ENCODE measurements at places on chromosomes 7 and 10.
A peak's percentile ranks its signal among the peaks of the same experiment; 100 is the strongest.

DNA sequence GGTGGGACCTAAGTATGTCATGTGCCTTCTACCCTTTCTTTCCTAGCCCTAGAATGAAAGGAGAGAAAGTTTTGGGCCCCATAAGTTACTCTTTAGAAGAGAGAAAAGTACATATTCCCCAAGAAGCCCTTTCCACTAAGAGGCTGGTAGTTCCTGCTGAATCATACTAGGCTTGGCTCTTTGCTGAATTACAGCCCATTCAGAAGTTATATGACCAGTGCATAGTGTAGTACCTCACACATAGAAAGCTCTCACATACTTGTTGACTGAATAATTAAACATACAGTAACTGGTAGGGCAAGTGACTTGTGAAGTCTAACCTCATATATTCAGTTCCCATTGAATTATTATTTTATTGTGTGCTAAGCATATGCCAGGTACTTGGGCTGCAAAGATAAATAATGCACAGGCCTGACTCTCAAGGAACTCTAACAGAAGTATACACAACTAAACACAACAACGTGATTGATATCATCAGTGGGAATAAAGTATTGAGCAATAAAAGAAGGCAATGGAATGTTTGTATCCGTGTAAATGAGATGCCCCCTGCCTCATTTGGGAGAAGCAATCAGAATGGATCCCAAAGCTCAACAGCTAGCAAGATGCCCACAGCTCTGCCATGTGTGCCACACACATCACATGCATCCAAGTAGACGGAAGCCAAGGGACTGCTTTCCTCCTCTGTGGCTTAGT is 38.9 kb upstream of the UBN2 start:
- DNase-seq: no peak

DNA sequence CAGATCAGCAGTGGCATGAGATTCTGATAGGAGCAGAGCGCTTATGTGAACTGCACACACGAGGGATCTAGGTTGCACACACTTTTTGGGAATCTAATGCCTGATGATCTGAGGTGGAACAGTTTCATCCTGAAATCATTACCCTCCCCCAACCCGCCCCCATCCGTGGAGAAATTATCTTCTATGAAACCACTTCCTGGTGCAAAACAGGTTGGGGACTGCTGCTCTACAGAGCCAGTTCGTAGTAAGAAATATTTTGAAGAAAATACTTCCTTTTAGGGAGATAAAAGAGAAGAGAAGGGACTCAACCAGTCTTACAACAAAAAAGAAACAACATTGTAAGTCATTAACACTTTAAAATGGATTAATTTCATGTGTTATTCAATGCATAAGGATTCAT is 1308.2 kb downstream of the GATA3 start:
- DNase-seq: no peak

DNA sequence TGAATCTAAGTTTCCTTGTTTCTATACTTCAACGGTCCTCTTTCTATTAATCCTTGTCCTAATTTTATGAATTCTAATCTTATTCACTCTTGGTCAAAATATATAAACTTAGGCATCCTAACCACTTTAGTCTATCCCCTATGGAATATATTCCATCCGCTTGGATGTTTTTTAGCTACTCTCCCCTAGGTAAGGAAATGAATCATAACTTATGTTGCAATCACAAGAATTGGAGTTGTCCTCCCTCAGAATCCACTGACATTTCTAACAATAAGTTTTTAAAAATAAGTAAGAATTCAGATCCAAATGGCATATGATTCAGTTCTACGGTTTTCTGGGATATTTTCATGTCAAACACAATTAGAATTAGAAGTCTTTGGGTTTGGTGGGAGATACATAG is 1081.6 kb downstream of the SORCS1 start:
- DNase-seq: no peak

- no peak for DNase-seq
These were observed 81.5 kb downstream of the SRPK2 start for GRCh38 chr7:105307163-105307672.

DNA sequence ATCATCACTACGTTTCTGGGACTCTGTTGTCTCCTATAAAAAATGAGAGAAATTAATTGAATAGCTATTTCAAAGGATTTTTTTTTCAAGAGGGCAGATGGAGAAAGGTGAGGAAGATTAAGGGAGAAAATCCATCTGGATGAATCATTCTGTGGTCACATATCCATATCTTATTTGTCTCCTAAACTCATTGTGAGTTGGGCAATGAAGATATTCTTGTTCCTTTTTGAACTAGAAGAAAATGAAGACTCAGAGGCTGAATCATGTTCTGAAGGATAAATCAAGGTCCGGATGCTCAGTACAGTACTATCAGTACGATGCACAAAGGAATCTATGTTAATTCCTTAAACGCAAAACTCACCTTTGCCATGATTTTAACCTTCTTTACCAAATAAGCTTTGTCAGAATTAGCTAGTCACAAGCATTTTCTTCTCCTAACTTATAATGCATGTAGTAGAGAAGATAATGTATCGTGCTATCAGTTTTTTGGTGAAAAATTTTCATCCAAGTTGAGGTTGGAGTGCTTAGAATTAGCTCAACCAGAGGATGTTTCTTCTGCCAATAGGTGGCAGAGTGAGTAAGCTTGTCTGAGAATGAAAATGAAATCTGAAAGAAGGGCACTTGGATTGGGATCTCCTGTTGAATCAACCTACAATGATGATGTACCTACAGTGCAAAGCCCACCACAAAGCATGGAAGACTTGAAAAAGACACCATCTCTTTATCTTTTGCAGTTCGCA is 446.9 kb downstream of the KIF20B start:
- DNase-seq: no peak

DNA sequence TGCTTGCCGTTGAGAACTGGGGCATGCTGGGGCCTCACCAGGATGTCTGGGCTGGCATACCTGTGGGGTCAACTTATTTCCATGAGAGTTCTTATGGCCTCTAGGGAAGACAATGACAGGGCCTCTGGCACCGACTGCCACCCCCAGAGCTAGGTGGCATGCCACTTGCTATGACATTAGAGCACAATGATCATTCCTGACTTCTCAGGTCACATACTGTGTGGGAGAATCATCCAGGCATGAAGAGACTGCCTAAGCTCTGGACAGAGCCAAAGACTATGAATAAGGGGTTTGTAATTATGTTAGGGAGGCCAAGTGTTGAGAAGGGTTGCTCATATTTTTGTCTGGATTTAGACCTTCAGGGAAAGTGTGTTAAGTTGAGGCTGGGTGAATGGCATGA is 97.5 kb downstream of the PTPN20 start:
- no peak for DNase-seq

DNA sequence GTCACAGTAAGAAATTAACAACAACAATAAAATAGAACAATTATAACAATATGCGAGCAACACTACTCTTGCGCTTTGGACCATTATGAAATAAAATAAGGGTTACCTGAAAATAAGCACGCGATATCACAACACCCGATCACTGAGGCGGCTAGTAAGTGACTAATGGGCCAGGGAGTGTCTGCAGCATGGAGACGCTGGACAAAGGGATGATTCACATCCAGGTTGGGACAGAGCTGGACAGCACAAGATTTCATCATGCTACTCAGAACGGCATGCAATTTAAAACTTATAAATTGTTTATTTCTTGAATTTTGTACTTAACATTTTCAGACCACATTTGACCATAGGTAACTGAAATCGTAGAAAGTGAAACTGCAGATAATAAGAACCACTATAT is 15.6 kb downstream of the HIBADH start:
- DNase-seq: no peak

- DNase-seq: no peak
These were observed 26.6 kb downstream of the GNG11 start for GRCh38 chr7:93948106-93948505.

GRCh38 chr7:87219545-87220025 is at the start of gene TMEM243:
Gene TMEM243, minus strand, starts transcription at chr7:87219732. Its CDS starts 229 bp downstream, at chr7:87219503.
- peak; percentile 93 for DNase-seq

DNA sequence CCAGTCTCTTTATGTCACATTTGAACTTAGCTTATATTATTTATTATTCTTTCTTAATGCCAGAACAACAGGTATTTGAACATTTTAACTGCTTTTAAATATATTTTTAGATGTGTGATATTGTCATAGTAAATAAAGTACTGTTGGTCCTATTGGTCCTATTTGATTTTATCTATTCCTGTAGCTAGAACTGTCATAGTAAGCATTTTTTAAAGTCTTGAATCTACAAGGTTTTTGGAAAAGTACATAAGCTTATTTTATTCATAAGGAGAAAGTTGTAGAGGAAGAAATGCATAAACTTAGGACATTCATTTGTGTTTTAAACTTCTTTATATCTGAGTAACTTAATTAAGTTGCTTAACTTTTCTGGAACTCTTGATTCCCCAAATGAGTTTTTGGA is 136.0 kb downstream of the PHF14 start:
- DNase-seq: no peak

DNA sequence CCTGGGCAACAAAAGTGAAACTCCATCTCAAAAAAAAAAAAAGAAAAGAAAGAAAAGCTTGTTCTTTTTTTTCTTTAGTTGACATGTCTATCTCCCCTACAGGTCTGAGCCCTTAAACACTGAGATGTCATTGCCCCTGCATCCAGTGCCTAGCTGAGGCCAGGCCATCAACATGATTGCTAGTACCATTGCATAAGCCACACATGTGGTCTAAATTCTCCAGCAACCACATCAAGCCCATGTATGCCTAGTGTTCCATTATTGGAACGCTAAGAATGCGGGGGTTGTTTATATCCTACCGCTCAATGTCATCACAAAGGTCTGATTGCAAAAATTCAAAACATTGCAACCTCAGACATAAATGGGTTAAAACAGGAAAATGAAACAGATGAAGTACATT is 62.7 kb downstream of the NPTX2 start:
- DNase-seq: no peak

GRCh38 chr10:11073410-11073809 is 55.7 kb downstream of the CELF2 start:
- DNase-seq: no peak

- no peak for DNase-seq
These were observed 7.8 kb downstream of the LIPM start for GRCh38 chr10:88810196-88810961.

- peak; percentile 36 for DNase-seq
These were observed 739 bp upstream of the MEST start for GRCh38 chr7:130490888-130491804.

DNA sequence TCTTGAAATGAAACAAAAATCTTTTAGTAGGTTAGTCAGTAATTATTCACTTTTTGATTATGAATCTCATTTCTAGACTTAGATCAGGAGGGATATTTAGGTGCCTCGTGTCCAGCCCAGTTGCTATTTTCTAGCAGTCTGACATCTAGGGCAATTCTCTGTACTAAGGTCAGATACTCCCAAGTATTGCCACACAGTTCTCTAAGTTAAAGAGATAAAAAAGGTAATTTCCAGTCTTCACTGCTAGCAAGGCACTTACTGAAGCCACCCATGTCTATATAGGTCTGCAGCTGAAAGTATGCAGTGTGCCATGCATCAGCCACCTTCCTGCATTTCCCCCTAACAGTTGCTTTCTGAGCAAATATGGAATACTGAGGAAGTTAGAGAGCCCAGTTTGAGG is 83.4 kb downstream of the PON1 start:
- DNase-seq: no peak

- DNase-seq: no peak
These were observed 704 bp downstream of the ZNRF2 start for GRCh38 chr7:30285067-30285535.

GRCh38 chr7:98281757-98282606 is 496 bp downstream of the BRI3 start:
- DNase-seq: no peak

DNA sequence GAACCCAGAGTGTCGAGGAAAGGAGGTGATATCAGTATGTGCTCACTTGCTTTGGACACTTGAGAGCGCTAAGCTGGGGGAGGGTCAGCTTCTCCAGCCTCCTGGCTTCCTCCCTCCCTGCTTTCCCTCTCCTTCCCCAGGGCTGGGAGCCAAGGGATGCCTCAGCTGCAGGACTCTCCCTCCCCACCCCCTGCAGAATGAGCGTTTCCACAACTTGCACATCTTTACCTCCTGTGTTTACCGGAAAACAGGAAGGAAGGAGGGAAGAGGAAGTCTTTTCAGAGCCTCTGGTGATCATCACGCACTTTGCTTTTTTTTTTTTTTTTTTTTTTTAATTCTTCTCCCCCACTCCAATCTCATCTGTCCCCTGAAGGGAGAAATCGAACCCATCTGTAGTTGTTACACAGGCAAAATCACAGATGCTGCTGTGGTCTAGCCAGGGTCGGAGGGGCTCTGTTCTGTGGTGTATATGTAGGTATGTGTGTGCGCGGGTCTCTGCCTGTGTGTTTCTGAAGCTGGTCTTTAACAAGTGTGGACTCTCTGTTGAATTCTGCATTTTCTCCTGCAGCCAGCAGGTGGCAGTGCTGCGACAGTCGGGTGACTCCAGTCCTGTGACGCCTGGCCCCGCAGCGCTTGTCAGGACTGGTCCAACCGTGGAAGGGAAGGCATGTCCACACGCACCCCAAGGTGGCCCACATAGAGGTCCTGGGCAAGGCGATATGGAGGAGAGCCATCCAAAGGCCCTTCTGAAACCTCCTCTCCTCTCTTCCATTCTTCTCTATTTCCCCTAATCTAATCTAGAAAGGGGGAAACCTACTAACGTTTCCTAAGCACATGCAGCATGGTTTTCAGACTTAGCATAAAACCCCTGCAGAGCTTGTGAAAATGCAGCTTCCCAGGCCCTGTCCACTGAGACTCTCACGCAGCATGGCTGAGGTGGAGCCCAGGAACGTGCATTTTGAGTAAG is 257.6 kb downstream of the PLXNA4 start:
- peak; percentile 50 for DNase-seq

- DNase-seq: no peak
These were observed 253.0 kb upstream of the KLF6 start for GRCh38 chr10:4038000-4038399.

- no peak for DNase-seq
These were observed 75.2 kb downstream of the MYL10 start for GRCh38 chr7:101553771-101554445.
